ENCODE measurements at places on chromosomes 2 and 18. TPM values are rescaled to one million over a fixed set of nuclear protein-coding genes. Genes with fewer than 3 reads are reported as not detected.

MAPRE3 gene
- 27.4 TPM for total RNA-seq

GLI2 gene
- 2.1 TPM for total RNA-seq

DNA sequence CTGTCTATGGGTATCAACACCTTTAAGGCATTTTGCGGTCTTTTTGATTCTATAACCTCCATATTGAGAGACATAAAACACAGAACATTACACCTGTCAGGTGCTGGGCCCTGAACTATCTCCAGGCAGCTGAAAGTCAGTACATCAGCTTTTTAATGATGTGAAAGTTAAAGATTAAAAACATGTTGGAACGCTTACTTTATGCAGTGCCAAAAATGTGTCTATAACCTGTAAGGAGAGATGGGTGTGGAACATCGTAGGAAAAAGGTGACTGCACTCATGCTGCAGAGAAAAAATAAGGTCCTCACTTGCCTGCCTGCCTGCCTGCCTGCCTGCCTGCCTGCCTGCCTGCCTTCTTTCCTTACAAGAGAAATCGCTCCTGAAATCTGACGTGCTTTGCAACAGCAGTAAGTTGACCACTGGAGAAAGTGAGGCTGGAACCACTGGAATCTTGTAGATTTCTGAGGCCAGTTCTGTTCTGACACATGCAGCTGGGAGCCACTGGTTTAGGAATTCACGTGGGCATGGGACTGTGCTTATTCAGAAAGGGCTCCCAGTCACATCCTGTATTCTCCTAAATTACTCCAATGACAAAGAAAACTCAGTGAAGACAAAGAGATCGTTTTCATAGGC lies 34.1 kb downstream of the BCL11A start:
- H3K4me3 ChIP-seq = no peak overlapping the region
- no peak overlapping the region for H3K27ac ChIP-seq
- no peak for DNase-seq

GRCh38 chr18:48172226-48173006 lies 236.8 kb downstream of the ZBTB7C start:
- no peak overlapping the region for H3K4me3 ChIP-seq
- DNase-seq = peak; percentile 44
- H3K27ac ChIP-seq = no peak overlapping the region
- no peaks in the 10 kb centered on the region for H3K27me3 ChIP-seq

SCN1A gene
- total RNA-seq = 0.14 TPM

DNA sequence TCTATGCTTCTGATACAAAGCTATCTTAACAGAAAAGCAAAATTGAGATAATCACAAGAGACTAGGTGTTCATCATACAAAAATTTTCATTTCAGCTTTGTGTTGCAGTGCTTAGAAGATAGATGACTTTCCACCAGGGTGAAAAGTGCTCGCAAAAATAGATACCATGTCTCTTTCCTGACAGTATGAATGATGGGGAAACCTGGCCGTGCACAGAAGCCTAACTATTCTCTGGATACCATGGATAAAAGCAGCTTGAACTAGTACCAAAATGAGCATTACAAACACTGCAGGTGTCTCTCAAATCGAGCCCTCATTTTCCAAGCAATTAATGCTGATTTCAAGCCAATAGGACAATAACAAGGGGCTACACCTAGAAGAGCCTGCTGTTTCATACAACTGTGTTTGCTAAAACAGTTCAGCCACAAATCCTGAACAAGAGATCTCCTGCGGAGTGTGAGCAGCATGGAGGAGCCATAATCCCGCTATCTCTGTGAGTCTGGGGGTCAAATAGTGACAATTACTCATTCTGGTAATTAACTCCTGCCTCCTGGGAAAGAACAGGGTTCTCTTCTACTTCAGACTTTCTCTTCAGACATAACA lies 507.6 kb downstream of the PID1 start:
- H3K27me3 ChIP-seq = no peaks in the 10 kb centered on the region
- H3K4me1 ChIP-seq = no peaks in the 10 kb centered on the region
- H3K36me3 ChIP-seq = no peaks in the 10 kb centered on the region
- no peak overlapping the region for H3K27ac ChIP-seq

SPAST gene
- total RNA-seq = 13.0 TPM
